ENCODE measurements at places on chromosomes 1 and 21.

DNA sequence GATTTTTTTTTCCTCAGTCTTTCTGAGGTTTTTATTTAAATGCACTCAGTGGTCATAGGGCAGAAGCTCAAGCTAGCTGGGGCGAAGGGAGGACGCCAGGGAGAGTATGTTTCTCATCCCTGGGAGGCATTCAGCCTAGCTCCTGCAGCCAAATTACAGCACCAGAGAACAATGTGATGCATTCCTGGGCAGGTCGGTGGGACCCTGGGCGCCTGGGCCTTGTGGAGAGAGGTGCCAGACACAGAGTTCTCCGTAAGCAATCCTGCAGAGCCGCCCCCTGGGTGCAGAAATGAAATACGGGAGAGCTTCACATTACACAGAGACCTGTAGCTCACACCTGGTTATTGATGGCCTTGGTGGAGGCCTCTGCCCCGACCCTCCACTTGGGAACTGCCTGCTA, 15.5 kb downstream of the WNT2B start:
- DNase-seq: no peak

- no peak for DNase-seq
Observed at GRCh38 chr1:171984262-171984661, 143.0 kb downstream of the DNM3 start.

- DNase-seq: no peak
Observed at GRCh38 chr1:245860657-245861544, 646.2 kb downstream of the SMYD3 start.

GRCh38 chr1:117629625-117630422, 24.0 kb downstream of the TENT5C start:
- no peak for DNase-seq

DNA sequence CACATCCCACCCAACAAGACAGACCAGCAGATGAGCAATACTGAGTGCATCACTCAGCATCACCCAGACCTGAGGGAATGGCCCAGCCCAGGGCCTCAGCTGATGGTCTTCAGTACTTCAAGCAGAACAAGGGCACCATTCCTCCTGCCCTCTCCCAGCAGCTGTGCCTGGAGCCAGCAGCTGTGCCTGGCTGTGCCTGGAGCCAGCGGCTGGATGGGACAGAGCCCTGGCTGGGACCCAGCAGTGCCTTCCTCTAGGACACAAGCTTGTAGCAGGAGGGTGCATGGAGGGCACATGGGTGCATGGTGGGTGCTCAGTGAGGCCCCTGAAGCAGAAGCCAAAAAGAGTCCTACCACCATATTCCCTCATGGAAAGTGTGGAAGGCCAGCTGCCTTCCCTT, 583.8 kb downstream of the NPHP4 start:
- no peak for DNase-seq

GRCh38 chr1:198641501-198641900, 2.7 kb downstream of the PTPRC start:
- DNase-seq: peak; percentile 67

- DNase-seq: no peak
Observed at GRCh38 chr1:57898531-57898930, 474.7 kb upstream of the DAB1 start.

DNA sequence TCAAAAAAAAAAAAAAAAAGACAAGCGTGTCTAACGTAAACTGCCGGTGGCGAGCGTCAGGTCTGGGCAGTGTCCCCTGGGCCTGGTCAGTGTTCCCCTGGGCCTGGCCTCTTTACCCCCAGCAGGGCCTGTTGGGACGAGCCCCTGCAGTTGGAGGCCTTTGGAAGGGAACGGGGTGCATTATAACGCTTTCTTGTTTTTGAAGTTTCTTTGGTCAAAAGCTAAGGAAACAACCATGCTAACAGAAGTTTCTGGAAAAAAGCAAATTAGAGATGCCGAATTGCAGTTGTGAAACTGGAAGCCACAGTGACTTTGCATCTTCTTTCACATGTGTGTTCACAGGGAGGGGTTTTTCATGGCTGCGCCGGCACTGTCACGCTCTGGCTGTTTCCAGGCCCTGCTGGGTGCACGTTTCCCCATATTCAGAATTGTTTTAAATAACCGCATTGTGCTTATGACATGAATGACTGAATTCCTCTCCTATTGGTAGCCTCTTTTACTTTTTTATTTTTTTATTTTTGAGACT, 16.0 kb downstream of the RRP1 start:
- DNase-seq: peak; percentile 93

- peak; percentile 30 for DNase-seq
Observed at GRCh38 chr1:50098591-50099021, 10.1 kb upstream of the ELAVL4 start.

DNA sequence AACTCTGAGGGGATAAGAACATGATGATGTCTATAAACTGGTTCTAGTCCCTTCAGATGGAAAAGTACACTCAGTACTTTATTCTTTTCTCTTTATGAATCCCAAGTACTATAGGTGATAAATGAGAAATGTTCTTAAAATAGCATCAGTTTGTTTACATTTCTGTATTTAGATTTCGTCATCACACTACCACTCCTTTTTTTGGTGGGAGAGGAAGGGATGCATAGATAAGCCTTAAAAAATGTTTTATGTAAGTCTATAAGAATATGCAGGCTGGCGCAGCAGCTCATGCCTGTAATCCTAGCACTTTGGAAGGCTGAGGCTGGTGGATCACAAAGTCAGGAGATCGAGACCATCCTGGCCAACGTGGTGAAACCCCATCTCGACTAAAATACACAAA, 144.8 kb downstream of the USP25 start:
- DNase-seq: no peak

- no peak for DNase-seq
Observed at GRCh38 chr21:34004013-34004938, 69.1 kb upstream of the MRPS6 start.

- DNase-seq: no peak
Observed at GRCh38 chr1:168932539-168932938, 174.0 kb upstream of the ATP1B1 start.

GRCh38 chr21:39118061-39118460, 65.2 kb downstream of the PSMG1 start:
- no peak for DNase-seq

GRCh38 chr1:206121269-206121668, 4.1 kb upstream of the AVPR1B start:
- no peak for DNase-seq

- DNase-seq: no peak
Observed at GRCh38 chr1:71303617-71304041, 222.8 kb upstream of the ZRANB2 start.

Data from inflammatory macrophage treated with lipopolysaccharide for 4 hours (primary cell).